AG20443 (cell line): ENCODE measurements at places on chromosomes 2 and 18.

GRCh38 chr2:69310111-69311023 is 76.7 kb downstream of the GFPT1 start:
- no peak for DNase-seq

- no peak for DNase-seq
Observed at GRCh38 chr18:62609764-62610163, 86.9 kb downstream of the ZCCHC2 start.

DNA sequence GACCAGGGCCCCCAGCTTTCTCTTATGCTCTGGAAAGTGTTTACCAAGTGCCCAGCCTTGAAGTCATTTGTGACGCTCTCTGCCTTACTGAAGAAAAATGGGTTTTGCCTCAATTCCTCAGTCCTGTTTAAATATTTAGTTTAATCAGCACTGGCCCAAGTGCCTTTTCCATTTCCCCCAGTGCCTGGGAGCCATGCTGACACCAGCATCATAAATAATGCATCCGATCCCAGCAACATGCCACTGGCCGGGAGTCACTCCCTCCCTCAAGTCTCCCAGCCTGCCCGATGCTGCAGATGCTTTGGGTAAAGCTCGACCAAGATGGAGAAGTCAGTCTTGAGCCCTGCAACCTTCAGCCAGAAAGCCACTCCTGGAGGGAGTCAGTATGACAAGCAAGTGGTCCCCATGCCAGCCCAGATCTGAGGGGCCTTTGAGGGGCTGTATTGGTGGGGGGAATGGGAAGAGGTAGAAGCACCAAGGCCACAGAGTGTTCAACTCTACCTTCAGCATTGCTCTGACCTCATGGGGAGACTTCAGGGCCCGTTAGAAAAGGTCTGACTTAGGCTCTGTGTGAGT is 12.0 kb upstream of the MTA3 start:
- no peak for DNase-seq

DNA sequence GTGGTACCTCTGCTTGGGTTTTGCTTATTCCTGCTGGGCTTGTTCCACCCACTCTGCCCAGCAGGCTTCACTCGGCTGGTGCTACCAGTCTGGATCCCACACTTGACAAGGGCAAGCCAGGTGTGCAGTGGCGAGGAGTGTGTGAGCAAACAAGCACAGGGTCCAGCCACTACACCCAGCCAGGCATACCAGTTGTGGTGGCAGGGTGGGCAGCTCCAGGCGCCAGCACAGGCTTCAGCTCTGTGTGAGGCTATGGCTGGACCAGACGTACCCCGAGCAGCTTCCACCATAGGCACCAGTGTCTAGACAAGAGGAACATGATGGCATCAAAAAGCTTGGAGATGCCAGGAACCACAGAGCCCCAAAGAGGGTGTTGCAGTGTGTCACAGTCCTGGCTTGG is 93.1 kb upstream of the GALNT5 start:
- no peak for DNase-seq

GRCh38 chr18:23178661-23179081 is 43.4 kb downstream of the CABLES1 start:
- DNase-seq = no peak

DNA sequence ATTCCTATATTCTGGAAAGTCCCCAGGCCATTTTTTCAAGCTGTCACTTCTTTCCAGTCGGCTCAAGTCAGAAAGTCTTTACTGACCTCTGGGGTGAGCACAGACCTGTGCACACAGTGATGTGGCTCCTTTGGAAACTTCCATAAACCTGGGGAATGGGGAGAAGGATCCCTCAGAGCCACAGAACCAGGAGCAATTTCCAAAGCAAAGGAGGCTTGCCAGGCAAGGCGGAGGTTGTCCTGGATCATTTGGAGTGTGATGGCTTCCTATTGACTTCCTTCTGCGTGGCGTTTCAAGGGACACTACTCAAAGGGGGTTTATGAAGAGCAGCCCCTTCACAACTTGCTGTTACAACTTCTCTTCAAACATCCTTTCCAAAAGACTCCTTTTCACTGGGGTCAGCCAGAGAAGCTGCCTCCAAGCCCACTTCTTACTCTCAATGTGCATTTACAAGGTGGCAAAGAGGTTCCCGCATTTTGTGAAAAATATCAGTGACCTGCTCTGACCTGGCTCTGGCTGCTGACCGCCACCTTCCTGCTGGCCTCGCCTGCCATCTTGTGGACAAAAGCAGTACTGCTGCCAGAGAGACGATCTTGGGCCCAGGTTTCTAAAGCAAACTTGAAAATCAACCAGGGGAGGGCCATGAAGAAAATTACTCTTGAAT is 18.2 kb upstream of the TMEM247 start:
- peak; percentile 87 for DNase-seq

GRCh38 chr18:21049306-21049705 is 62.3 kb downstream of the ROCK1 start:
- no peak for DNase-seq

DNA sequence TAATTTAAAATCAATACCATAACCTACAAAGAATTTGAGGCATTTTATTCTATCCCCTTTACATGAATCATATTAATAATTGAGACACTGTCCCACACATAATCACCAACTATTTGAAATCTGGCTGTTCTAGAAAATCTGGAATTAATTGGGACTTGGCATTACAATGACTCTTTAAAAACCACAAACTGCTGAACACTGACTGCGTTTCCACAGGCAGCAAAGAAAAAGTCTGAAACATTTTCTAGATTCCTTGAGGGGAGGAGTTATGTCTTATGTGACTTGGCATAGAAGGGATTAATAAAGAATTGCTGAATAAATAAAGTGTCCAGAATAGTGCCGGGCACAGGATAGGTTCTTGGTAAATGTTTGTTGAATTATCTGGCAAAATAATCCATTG is 61.4 kb downstream of the GPR39 start:
- DNase-seq = peak; percentile 74

DNA sequence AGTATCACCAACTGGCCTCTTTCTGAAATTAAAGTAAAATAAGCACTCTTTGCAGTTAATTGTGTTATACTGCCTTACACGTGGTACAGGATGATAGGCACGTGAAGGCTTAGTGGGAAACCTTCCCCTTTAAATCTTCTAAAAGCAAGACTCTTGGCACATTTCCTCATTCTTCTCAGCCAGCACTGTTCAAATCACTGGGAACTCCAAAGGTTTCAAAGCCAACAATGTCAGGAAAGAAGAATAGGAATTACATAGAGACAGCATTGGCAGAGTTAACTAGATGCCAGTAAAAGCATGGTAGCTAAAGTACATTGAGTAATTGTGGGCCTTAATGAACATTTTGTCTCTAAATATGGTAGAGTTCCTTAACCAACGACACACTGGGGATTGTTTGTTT is 96.4 kb downstream of the DTNA start:
- no peak for DNase-seq

DNA sequence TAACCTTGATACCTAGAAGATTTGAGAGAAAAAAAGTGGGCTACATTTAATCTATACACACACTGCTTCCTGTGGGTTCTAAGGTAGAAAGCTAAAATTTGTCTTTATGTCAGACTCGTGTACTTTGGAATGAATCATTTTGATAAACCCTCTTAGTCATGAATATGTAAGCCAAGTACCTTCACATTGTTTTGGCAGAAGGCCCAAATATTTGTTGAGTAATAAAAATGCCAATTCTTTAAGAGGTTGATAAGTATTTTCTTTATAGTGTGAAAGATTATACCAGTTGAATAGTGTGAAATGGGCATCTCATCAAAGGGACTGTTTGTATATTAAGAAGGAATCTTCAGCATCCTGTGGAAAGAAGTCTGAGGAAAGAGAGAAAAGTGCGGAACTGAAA is 1464.7 kb upstream of the ZEB2 start:
- DNase-seq = no peak

- DNase-seq = no peak
Observed at GRCh38 chr18:11880586-11881304, 27.4 kb downstream of the MPPE1 start.

DNA sequence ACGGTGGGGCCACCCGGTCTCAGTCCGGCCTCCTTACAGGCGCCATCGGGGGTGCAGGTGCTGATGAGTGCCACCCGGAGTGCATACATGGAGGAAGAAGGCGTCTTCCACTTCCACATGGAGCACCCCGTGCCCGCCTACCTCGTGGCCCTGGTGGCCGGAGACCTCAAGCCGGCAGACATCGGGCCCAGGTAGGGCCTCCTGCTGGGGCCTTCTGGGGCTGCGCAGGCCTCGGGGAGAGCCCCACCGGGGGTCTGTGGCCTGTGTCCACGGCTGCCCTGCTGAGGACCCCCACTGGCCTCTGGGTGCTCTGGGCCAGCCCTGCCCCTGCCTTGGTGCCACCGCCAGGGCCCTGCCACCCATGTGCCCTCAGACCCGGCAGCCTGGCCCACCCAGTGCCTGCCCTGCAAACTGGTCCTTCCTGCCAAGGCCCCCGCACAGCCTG is 4.8 kb downstream of the RNPEPL1 start:
- DNase-seq = no peak

GRCh38 chr2:112121682-112122254 is 16.4 kb upstream of the FBLN7 start:
- peak; percentile 33 for DNase-seq

GRCh38 chr2:63163161-63163820 is 112.7 kb downstream of the OTX1 start:
- DNase-seq = no peak

- DNase-seq = no peak
Observed at GRCh38 chr2:133660510-133660909, 92.2 kb upstream of the NCKAP5 start.

- DNase-seq = no peak
Observed at GRCh38 chr2:61928826-61929461, 23.5 kb downstream of the COMMD1 start.

- DNase-seq = peak; percentile 69
Observed at GRCh38 chr2:109613081-109613921, 465 bp downstream of the SEPTIN10 start.
